HS-27A (cell line): ENCODE measurements at places on chromosomes 2 and 18.

GRCh38 chr2:205640716-205641115 lies 41.6 kb upstream of the NRP2 start:
- no peak for DNase-seq

DNA sequence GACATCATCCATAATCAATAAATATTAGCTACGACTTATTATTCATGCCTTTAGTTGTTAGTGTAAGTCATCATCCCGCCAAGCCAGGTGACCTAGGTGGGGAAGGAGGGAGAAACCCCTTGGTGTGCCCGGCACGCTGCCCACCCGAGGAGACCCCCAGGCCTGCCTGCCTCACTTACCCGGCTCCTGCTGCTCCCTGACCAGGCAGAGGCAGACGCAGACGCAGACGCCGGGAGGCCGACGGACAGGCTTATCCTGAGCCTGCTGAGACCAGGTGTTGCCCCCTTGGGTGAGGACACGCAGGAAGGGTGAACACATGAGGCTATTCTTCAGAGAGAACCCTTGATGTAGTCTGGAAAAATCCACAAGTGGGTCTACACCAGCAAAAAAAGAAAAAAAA lies 401.8 kb downstream of the GALR1 start:
- no peak for DNase-seq

GRCh38 chr2:223998948-223999347 lies 40.1 kb downstream of the SERPINE2 start:
- DNase-seq: no peak

- no peak for DNase-seq
These were observed 151.2 kb downstream of the UBE2E3 start for GRCh38 chr2:181131584-181131983.

- no peak for DNase-seq
These were observed 731.7 kb upstream of the REG3G start for GRCh38 chr2:78293768-78294167.

DNA sequence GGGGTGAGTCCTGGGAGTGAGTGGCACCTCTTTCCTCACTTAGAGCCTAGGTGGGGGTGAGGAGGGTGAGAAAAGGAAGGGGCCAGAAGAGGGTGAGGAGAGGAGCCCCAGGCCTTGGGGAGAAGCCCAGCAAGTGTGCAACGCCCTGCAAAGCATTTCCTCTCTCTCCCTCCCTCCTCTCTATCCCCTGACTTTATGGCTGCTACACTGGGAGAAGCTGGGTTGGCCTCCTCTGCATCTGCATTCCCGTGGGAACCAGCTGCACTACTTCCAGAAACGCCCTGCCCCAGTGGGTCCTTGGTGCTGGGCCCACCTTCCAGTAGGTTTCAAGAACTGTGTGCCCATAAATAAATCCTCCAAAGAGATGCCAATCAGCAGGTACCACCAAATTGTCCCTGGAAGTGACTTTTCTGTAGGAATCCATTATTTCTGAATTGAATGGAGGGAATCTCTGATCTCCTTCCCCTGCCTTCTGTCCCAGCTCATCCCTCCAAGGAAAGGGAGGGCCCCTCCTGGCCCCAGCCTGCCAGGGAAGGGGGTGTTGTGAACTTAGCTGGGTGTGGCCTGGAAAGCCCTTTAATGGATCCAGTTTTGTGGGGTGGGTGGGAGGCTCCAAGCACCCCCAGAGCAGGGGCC lies 95.7 kb upstream of the BOD1L2 start:
- no peak for DNase-seq

GRCh38 chr2:239583171-239583878 lies 182.5 kb upstream of the HDAC4 start:
- DNase-seq: no peak

GRCh38 chr2:39484620-39485495 lies 47.8 kb upstream of the MAP4K3 start:
- no peak for DNase-seq

DNA sequence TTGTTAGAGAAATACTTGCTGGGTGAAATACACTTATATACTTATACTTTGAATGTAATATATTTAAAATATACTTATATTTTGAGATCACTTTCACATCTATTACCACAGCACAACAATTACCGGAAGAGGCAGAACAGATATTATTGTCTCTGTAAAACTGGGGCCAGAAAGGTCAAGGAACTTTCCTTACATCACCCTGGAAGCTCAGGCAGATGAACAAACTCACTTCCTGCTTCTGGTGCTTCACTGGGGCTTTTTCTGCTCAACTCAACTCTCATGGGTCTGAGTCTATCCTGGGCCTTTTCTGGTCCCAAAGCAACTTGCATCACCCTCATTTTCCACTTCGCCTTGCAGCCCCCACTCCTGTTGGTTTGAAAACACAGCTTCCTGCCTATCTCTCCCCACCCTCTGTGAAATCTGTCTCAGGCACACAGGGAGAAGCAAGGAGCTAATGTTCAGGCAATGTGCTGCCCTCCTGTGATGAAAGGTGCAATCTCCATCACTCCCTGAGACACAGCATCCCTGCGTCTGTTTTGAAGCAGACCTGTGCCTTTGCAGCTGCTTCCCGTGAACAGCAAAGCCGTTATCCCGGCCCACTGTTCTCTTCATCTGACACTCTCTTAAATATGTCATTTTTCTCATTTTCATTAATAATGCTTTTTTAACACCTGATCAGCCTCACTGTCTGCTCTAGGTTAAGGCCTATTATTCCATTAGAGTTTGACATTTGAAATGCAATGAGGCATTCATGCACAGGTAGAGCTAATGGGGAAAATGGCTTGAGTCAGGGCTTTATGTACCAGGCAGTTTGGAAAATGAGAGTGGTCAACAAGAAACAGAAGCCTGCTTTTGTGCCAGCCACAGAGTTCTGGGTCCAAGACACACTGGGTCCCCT lies 251.9 kb upstream of the CHAC2 start:
- DNase-seq: no peak

GRCh38 chr2:212538305-212539071 lies at the start of gene ERBB4:
Gene ERBB4, minus strand, starts transcription at chr2:212538802. Its CDS starts 272 bp downstream, at chr2:212538530.
- DNase-seq: no peak

DNA sequence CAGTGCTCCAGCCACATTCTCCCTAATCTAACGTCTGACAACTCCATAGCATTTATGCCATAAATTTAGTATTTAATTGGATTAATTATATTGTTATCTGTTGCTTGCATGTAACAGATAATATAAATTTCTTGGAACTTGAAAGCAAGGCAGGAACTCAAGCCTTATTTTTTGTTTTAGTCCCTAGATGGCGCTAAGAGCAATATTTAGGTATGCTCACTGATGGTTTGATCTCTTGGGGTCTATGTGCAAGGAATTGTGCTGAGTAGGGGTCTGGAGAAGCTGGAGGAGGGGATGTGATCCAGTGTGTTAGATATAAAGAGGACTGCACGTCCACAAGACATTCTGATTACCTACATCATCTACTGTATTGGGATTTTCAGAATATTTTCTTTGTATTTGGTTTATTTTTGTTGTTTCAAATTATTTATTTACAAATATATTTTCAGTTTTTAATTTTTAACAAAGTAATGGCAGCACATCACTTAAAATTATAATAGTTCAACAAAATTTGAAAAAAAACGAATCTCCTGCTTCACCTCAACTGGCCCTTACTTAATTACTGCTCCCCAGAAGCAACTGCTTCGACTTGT lies 32.8 kb downstream of the KATNAL2 start:
- DNase-seq: no peak

DNA sequence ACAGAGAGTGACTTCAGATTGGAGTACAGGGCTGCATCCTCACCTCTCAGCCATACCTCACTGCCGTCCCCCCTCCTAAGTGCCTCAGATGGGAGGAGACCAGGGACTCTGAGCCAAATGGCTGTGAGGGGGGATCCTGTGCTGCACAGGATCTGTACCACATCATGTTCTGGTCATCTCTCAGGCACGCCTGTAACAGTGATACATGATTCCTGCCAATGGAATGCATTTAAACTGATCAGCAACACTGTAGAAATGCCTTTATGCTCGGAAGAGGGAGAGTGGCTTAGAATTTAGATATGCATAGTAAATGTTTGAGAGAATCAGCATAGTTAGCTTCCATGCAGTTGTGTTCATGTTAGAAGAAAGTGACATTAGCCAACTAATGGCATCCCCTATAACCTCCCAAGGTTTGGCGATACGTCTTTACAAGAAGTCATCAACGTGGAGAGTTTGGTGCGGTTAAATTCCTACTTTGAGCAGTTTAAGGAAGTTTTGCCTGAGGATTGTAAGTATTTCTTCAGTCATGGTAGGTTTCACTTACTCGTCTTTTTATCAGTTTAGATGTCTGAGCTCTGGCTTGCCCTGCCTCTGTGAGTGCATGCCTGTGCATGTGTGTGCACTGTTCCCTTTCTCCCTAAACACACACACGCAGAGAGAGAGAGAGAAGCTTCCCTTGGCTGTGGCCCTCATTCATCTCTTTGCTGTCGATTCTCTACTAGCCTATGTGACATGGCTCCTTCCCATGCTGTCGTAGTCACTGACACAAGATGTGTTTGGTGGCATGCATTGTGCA lies 40.0 kb downstream of the COA5 start:
- no peak for DNase-seq

GRCh38 chr18:45282101-45282812 lies 333.0 kb upstream of the SLC14A2 start:
- no peak for DNase-seq

GRCh38 chr2:221762496-221762895 lies 190.4 kb upstream of the EPHA4 start:
- DNase-seq: no peak

- DNase-seq: no peak
These were observed 4.3 kb downstream of the SOX11 start for GRCh38 chr2:5696404-5696944.

- peak; percentile 5 for DNase-seq
These were observed 174.8 kb downstream of the HDAC4 start for GRCh38 chr2:239225871-239226561.

DNA sequence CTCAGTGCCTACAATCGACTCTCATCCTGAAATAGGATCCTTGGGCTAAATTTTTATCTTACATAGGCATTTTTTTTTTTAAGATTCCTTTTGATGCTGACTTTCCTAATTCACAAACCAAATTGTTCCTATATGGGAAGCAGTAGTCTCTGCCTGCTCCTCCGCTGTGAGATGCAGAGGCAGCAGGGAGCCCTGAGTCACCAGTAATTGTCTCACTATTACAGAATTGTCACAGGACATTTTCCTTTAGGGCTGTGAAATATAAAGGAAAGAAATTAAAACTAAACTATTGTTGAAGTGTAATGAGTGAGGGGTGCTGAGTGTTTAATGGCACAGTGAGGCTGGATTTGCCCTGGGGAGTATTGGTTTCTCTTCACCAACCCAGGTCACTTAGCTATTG lies 63.8 kb downstream of the MYO3B start:
- DNase-seq: no peak

- DNase-seq: peak; percentile 81
These were observed 57.5 kb downstream of the DTNA start for GRCh38 chr18:34767601-34768027.

DNA sequence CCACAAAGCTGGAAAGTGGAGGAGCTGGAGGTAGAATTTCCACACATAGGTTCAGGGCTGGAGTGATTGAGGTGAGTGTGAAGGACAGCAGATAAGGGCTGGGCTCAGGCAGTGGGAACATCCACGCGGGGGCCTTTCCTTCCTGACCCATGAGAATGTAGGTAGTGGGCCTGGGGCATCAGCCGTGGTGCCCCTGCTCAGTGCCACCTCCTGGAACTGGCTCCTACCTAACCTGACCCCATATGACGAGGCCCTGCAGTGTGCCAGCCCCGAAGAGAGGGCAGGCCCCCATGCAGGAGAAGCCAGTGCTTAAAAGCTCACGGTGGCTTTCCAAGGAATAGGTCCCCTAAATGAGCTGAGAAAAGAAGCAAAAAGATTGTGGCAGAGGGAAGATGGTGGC lies 66.2 kb downstream of the HS6ST1 start:
- no peak for DNase-seq

DNA sequence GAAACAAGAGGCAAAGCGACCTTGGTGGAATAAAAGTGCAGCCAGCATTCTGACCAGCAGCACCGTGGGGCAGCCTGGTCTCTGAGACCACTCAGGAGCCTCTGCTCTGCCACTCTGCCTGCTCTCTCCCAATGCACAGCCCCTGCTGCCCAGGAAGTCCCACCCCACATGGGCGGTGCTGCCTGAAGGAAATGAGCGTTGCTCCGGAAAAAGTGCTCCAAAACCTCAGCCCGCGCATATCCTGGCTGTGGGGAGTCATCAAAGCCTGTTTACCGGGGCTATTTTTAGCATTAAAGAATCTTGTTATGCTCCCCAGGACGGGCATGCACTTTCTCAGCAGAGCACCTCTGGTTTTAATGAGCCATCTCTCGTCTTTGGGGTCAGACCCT lies 54.5 kb downstream of the EPAS1 start:
- no peak for DNase-seq

DNA sequence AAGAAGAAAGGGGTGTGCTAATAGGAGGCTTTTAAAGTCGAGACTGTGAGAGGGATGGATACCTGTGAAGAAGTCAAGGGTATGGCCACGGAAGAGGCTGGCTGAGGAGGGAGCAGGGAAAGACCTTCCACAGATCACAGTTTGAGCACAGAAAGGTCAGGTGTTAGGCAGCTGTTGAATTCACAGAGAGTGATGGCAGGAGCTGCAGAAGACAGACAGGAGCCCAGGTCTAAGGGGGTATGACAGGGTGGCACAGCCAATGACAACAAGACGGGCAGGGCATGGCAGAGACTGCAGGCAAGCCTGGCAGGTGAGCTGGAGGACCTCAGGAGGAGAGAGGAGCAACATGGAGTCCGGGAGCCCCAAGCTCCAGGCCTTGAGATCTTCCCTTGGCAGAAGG lies 163.1 kb downstream of the LAMA1 start:
- DNase-seq: no peak

DNA sequence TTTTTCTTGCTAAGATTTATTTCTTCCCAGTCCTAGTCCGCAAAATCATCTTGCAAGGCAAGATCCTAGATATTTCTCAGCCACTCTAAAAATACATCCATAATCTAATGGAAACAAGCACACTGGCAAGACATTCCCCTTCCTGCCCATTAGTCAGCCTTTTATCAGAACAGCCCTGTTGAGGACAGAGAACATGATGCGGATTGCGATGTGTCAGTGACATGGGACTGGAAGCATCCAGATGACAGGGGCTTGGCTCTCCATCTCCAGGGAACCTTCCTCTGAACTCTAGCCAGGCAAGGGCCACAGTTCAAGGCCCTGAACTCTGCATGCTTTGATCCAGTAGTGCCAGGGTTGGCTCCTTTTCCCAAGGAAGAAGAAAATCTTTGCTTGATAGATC lies 70.0 kb downstream of the VSNL1 start:
- no peak for DNase-seq

GRCh38 chr2:226548732-226549131 lies 250.9 kb downstream of the IRS1 start:
- peak; percentile 54 for DNase-seq

DNA sequence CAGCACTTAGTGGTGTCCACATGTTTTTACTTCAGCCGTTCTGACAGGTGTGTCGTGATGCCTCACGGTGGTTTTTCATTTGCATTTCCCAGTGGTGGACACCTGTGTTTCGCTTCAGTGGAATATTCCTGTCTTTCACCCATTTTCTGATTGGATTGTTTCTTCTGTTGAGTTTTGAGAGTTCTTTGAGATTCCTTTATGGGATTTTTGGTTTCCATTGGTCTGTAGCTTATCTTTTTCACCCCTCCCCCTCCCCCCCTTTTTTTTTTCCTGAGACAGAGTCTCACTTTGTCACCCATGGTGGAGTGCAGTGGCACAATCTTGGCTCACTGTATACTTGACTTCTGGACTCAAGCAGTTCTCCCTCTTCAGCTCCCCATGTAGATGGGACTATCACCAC lies 8.0 kb downstream of the ANKRD23 start:
- DNase-seq: no peak
